Camera-type eye (tissue), 1 donor: ENCODE measurements at places on chromosomes 12 and 14. TPM values are rescaled to one million over a fixed set of nuclear protein-coding genes. Genes with fewer than 3 reads are reported as not detected.

ART4 gene
- 0.44 TPM for total RNA-seq

IRF2BPL gene
- 65.9 TPM for total RNA-seq

CD4 gene
- total RNA-seq: 7.2 TPM

KLHL33 gene
- total RNA-seq: 0.99 TPM

CLEC2A gene
- total RNA-seq: 1.1 TPM

BCL11B gene
- 4.4 TPM for total RNA-seq

C14orf119 gene
- 15.8 TPM for total RNA-seq

TXNDC16 gene
- total RNA-seq: 37.0 TPM

PIP4P1 gene
- total RNA-seq: 27.3 TPM

DEGS2 gene
- 2.1 TPM for total RNA-seq

MSRB3 gene
- 41.6 TPM for total RNA-seq

CDCA3 gene
- total RNA-seq: 6.3 TPM

JAG2 gene
- 22.8 TPM for total RNA-seq

CLEC4C gene
- not detected for total RNA-seq

NANOG gene
- not detected for total RNA-seq

RARG gene
- 50.7 TPM for total RNA-seq

AQP5 gene
- total RNA-seq: 82.5 TPM

PRB3 gene
- not detected for total RNA-seq

GPR68 gene
- 2.1 TPM for total RNA-seq

PLCZ1 gene
- total RNA-seq: not detected

BLTP3B gene
- total RNA-seq: 62.8 TPM

MYO1H gene
- 0.82 TPM for total RNA-seq

CEP83 gene
- total RNA-seq: 36.3 TPM

SYNE2 gene
- 203 TPM for total RNA-seq

SIRT4 gene
- total RNA-seq: 9.5 TPM

HSPB8 gene
- total RNA-seq: 26.3 TPM

USP44 gene
- total RNA-seq: 2.2 TPM

KCNK10 gene
- total RNA-seq: 1.3 TPM

MGP gene
- 186 TPM for total RNA-seq

RD3L gene
- total RNA-seq: 12.0 TPM
